Right hindlimb (tissue), 1 donor: ENCODE measurements at places on chromosomes 11 and 22.

DNA sequence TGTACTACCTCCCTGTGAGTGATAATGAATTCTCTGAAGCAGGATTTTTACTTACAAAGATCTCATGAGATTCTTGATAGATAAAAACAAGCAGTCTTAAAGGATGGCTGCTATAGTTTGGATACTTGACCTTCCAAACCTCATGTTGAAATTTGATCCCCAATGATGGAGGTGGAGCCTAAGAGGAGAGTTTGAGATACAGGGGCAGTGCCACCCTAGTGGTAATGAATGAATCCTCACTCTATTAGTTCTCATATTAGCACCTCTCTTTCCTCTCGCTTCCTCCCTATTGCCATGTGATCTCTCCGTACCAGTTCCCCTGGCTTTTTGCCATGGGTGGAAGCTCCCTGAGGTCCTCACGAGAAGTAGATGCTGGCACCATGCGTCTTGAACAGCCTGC is 37.9 kb upstream of the OR8B8 start:
- no peak for DNase-seq

- DNase-seq = no peak
Measured at GRCh38 chr11:118111019-118111743, 24.4 kb upstream of the SMIM35 start.

DNA sequence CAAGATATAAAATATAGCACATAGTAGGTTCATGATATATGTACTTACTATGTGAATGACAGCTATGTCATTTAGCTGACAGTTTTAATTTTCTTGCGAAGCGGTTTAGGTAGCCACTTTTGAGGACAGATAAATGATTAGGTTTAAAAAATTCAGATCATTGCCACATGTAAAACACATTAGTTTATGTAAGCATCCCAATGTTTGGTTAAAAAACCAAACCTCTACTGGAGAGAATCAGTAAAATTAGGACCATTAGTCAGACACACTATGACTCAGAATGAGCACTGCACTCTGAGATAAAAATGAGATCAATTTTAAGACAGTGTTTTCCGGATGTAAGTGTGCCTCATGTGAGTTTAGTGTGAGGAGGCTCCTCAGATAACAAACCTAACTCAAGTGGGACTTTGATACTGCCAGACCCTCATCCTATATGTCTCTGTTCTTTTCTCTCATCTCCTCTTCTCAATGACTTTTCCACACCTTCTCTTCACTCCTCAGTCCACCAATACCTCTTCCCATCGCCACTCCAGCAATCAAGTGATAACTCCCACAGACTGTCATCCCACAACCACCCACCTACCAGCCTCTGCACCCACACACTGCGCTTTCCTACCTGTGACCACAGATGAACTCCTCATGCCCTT is 6.8 kb upstream of the OR2AT4 start:
- no peak for DNase-seq

DNA sequence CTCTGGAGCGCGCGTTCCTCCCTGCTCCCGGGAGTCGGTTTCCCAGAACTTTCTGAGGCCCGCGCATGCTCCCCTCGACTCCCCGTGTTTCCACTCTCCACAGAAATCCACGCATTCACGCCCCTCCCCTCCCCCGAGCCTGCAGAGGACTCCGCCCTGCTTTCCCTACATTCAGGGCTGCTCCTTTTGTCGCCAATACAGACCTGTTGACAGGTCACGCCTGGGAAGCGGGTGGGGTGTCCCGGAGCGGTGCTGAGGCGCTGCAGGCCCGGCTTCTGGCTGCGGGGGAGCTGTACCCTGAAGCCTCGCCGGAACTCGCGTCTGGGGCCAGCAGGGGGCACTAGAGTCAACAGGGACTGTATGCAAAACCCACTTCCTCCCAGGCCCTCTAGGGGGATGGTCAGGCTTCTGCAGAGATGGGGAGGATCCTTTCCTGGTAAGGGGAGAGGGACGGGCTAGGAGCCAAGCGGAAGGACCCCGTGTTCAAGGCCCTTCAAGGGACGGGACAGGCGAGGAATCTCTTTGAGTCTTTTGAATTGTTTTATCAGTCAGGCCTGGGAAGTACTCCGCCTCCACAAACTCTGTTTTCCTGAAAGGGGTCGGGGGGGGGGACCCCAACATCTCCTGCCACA is at the start of gene PRAME:
PRAME (minus strand) TSS at position 294 of the 632 bp plus-strand sequence. CDS start 2,433 bp downstream, outside the sequence.
- peak; percentile 27 for DNase-seq

- peak; percentile 99 for DNase-seq
Measured at GRCh38 chr11:45917623-45918330, at the start of gene PEX16. Gene PEX16, minus strand, starts transcription at chr11:45917877. Its CDS starts 66 bp downstream, at chr11:45917811.

DNA sequence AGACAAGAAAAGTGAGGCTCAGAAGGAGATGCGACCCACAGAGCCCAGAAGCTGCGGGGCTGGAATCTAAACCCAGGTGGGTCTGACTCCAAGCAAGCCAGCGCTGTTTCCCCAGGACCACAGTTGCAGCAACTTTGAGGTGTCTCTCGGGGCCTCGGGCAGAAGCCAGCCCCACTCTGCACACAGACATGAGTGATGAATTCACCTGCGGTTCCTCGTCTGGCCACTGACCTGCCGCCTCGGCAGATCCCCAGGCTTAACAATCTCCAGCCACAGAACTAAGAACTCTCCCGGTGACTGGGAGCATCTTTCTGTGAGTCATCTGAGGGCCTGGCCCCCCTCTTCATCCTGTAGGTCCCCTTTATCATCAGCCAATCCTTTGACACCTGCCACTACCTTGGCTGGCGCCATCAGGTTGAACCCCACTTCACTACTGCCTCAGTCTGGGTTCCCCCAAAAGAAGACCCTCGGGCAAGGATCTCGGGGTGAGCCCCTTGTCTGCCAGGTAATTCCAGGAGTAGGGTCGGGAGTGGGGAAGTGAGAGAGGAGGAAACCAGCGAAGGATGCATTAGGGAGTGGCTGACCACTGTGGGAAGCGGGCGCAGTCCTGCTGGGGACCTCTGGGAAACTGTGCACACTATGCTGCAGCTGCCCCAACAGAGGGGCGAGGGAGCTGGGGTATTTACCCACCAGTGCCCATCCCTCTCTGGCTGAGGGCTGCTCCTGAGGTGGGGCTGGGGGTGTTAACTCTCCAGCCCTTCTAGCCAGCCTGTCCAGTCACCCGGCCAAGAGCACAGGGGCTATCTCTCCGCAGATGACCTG is 33.0 kb upstream of the MN1 start:
- DNase-seq = no peak

DNA sequence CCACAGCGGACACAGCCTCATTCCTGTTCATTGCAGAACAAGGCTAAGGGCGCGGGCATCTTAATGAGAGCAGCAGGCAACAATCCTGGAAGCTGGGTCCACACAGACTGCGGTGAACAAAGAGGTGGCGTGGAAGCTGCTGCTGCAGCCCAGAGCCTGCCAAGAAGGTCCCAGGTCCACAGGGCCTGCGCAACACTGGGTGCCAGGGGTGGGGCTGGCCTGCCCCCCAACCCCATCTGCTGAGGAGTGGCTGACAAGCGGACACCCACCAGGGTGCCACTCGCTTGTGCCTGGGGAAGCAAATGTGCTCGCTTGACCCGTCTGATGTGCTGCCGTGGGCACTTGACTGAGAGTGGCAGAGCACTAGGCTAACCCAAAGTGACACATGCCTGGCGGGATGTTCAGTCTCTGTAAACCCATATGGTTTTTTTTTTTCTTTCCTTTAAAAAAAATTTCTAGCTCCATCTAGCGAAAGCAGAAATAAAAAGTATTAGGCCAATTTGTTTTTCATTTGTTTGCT is 83.2 kb upstream of the PITPNB start:
- DNase-seq = no peak

DNA sequence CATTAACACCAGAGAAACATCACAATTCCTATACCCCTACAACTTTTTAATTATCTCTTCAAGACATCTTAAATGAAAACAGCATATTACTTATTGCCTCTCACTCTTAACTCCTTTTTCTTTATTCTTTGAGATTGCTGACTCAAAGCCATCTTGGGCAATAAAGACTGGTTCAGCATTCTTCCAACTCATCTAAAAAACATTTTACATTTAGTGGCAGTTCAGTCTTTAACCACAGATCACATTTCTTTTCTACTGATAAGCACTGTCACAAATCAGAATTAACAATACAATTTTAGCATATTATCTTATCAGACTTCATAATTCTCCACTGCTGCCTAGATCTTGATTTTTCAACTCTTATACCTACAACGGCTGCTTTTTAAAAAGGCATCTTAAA is 34.0 kb downstream of the SIK3 start:
- DNase-seq = no peak

GRCh38 chr11:111370902-111371578 is 8.0 kb downstream of the POU2AF1 start:
- no peak for DNase-seq

DNA sequence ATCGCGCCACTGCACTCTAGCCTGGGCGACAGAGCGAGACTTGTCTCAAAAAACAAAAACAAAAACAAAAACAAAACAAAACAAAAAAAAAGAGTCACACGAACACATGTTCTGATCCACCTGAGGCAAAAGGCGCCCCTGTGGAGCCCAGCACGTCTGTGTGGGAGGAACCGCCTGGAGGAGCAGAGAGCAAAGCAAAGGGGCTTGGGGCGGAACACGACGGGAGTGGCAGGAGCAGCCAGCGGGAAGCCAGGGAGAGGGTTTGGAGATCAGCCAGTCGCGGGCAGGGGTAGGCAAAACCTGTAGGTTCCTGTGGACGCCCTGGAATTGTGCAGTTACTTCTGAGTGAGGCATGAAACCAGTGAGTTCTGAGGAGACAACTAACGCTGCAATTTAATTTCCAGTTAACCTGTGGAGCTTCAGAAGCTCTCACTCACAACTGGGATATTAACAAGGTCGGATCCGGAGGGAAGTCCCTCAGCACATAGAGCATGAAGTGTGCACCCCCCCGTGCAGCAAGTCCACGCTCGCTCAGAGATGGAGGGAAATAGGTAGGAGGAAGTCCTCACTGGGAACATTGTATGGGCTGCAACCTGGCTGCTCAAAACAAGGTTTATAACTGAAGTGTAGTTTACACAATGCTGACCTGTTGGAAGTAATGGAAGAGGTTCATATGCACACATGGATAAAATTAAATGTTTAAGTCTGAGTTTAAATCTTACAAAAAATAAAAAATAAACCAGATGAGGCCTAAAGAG is 13.2 kb upstream of the USP18 start:
- DNase-seq = no peak

DNA sequence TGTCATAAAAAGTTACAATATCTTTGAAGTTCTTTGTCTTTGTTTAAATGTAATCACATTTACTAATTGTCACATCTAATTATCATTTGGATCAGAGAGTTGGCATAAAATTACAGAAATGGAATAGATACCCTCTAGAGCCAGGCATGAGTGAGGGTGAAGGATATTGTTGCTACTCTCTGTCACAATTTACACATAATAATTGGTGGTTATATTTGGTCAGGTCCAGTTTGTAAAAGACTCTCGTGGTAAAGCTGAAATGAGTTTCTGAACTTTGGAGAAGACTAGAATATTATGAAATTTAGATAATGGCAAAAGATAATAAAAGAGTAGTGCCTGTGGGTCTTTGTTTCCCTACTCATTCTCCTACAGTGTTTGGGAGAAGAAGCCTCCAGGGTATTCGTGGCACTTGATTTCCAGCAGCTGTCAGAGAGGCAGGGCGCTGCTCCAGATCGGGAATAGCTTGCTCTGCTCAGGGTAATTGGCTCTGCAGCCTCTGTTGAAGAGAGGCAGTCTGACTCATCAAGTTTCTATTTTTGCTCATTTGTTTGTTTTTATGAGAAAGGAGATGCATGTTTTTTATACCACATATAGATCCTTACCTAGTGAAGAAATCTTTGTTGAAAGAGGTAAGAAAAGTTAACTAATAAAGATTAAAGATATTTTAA is 349.9 kb downstream of the CNTN5 start:
- DNase-seq = peak; percentile 45

DNA sequence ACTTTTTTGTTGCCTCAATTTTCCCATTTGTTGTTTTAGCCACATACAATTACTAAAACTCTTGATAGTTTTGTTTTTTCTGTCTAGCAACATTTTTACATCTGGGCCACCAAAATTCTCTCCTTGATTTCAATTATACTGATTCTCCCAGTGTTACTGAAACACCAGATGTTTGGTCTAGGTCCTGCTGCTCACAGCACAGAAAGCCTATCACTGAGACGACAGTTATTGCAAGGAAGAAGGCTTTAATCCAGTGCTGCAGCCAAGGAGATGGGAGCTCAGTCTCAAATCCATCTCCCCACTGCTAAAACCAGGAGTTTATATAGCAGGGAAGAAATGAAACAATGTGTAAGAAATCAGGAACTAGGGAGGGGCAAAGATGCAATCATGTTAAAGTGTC is 837.7 kb upstream of the CNTN5 start:
- no peak for DNase-seq

- no peak for DNase-seq
Measured at GRCh38 chr11:35035894-35036408, 103.0 kb upstream of the CD44 start.

DNA sequence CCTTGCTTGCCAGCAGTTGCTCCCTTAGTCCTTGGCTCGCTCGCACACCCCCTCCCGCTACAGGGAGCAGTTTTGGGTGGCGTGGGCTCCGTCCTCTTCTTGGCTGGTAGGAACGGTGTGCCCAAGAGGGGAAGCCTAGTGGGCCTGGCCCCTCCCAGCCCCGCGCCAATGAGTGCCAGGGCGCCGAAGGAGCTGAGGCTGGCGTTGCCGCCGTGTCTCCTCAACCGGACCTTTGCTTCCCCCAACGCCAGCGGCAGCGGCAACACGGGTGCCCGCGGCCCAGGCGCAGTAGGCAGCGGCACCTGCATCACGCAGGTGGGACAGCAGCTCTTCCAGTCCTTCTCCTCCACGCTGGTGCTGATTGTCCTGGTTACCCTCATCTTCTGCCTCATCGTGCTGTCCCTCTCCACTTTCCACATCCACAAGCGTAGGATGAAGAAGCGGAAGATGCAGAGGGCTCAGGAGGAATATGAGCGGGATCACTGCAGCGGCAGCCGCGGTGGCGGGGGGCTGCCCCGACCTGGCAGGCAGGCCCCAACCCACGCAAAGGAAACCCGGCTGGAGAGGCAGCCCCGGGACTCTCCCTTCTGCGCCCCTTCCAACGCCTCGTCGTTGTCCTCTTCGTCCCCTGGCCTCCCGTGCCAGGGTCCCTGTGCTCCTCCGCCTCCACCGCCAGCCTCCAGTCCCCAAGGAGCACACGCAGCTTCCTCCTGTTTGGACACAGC is 1.6 kb downstream of the C11orf87 start:
- DNase-seq = no peak

- no peak for DNase-seq
Measured at GRCh38 chr22:25759825-25760231, 17.8 kb downstream of the MYO18B start.

DNA sequence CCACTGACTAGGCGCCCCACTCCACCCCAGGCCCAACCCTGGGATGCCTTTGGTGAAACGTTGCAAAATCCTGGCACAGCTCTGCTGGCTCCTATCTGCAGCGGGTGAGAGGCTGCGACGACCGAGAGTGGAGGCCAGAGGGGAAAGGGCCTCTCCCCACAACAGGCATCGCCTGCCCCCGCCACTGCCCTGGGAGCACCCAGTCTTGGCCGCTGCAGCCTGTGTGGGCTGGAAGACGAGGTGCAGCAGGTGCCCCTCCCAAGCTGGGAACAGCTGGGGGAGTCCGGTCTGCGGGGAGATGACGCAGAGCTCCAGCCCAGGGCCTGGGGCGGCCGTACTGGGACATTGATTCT is 4.2 kb upstream of the PIM3 start:
- DNase-seq = no peak

- no peak for DNase-seq
Measured at GRCh38 chr11:87597725-87598124, 560.0 kb downstream of the TMEM135 start.

- DNase-seq = no peak
Measured at GRCh38 chr22:44155115-44155514, 25.6 kb upstream of the PARVG start.

- DNase-seq = no peak
Measured at GRCh38 chr22:26483043-26483438, 542 bp downstream of the HPS4 start.
